Activated CD8-positive, alpha-beta T cell treated with anti-CD3 and anti-CD28 coated beads for 36 hours (primary cell): ENCODE measurements at places on chromosomes 12 and 14. TPM values are rescaled to one million over a fixed set of nuclear protein-coding genes. Genes with fewer than 3 reads are reported as not detected.

Gene SRRM4
- total RNA-seq, result not detected

Gene ESPL1
- total RNA-seq, result 63.4 TPM

Gene CLEC2B
- total RNA-seq, result 38.4 TPM

Gene CIROP
- not detected for total RNA-seq

Gene MSI1
- total RNA-seq, result 0.78 TPM
